Thoracic aorta (tissue), 2 donors: ENCODE measurements at places on chromosomes 11 and 22.

- DNase-seq = no peak
Measured at GRCh38 chr11:133078591-133079404, 453.5 kb downstream of the OPCML start.

DNA sequence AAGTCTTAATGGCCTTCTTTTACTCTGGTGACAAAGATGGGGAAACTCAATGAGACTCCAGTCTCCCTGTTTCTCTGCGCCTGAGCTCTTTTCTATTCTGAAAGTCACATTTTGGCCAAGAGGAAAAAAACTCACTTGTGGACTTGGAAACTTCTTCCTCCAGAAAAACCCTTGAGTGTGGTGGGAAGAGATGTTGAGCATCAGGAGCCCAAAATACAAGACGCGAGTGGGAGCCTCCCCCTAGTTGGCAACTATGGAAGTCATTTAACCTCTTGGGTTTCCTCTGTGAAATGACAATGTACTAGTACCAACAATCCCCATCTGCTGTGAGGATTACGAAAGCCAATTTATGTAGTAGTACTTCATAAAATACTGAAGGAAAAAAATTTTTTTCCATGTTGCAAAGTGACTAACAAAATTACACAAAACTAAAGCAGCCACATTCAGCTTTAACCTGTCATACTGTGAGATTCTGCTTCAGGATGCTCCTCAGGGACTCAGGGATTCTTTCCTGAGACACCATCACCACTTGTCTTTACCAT lies 524 bp upstream of the SLC25A17 start:
- no peak for DNase-seq

- DNase-seq = no peak
Measured at GRCh38 chr22:19466126-19466716, 12.8 kb downstream of the UFD1 start.

DNA sequence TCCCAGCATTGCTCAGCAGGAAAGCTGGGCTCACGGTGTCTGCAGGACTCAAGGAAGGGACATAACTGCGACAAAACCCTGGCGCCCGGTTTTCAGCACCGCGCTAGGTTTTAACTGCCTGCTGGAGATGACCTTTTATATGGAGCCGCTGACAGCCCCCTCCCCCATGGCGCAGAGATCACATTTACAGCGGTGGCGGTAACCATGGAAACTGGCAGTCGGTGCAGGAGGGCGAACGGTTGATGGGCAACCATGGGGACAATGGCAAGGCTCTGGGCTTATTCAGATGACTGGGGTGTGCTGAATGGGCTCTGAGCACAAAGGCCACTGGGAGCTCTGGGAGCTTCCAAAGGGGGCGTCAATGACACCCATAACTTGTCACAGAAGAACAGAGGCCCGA lies 37.2 kb downstream of the CELSR1 start:
- no peak for DNase-seq

DNA sequence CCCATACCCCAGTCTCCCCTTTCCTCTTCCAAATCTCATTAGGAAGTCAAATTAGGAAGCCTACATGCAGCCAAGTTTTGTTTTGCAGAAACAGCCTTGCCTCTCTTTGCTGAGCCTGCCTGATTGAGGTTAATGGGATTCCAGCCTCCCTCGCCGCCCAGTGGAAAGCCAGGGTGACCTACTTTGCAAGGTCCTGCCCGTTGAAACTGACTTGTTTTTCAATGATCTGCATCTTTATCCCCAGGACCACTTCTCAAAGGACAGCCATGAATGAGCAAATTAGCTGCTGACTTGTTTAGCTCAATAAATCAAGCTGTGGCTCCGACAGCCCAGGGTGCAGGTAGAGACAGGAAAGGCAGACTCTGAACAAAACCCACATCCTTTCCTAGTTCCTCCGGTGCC lies 110.4 kb downstream of the RRAS2 start:
- DNase-seq = no peak

DNA sequence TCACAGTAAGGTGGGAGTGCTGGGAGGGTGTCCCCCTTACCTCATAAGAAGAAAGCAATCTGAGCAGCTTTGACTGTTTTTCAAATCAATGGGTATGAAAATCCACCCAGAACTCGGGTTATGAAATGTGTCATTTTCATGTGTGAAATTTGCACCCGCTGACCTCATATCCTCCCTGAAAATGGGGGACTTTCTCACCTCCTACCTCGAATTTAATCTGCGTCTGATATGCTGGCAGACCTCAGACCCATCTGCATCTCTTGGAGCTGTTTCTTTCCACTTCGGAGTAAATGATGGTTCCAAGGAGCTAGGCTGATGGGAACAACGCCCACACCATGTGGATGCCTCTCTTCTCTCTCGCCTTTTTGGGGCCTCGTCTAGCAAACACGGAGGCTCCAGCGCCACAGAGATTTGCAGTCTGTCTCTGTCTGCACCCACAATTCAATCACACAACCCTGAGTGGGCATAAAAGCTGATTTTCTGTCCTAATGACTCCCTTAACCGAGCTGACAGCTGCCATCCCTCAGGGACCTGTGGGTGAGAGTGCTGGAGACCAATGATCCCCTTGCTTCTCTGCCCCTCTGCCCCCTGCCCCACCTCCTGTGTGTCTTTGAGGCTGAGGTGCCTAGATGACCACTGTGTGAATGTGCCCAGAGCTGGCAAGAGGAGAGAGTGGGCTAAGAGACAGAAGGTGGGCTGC lies 71.0 kb downstream of the TRIM29 start:
- DNase-seq = no peak

- DNase-seq = peak; percentile 79
Measured at GRCh38 chr11:76615950-76616349, 54.6 kb downstream of the LRRC32 start.

- no peak for DNase-seq
Measured at GRCh38 chr22:42338479-42338878, 68.0 kb upstream of the TCF20 start.

- DNase-seq = no peak
Measured at GRCh38 chr11:26442131-26442530, 110.2 kb downstream of the ANO3 start.

DNA sequence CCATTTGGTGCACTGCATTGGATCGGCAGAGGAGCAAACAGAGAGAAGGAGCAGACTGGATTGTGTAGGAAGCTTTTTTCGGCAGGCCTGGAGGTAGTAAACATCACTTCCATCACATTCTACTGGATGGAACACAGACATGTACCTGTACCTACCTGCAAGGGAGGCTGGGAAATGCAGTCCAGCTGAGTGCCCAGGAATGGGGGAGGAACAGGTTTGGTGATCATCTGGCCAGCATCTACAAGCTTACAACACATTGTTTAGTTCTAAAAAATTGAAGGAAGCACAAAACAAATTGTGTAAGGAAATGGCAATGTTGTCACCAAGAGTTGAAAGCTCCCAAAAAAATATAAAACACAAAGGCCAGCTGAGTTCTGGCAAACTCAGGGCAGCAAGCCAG lies 19.1 kb downstream of the SMIM38 start:
- no peak for DNase-seq

- DNase-seq = no peak
Measured at GRCh38 chr11:32779136-32779535, 15.3 kb downstream of the CCDC73 start.
